ENCODE measurements at places on chromosomes 12 and 14.
A peak's percentile ranks its signal among the peaks of the same experiment; 100 is the strongest.

- peak; percentile 85 for DNase-seq
Measured at GRCh38 chr12:9647825-9648700, 21.4 kb upstream of the CLEC2D start.

GRCh38 chr12:53046655-53047220 lies 3.1 kb upstream of the TNS2 start:
- no peak for DNase-seq

- DNase-seq: no peak
Measured at GRCh38 chr14:104788161-104788818, 7.3 kb downstream of the AKT1 start.

GRCh38 chr12:69843608-69844007 lies 18.6 kb downstream of the MYRFL start:
- DNase-seq: no peak

DNA sequence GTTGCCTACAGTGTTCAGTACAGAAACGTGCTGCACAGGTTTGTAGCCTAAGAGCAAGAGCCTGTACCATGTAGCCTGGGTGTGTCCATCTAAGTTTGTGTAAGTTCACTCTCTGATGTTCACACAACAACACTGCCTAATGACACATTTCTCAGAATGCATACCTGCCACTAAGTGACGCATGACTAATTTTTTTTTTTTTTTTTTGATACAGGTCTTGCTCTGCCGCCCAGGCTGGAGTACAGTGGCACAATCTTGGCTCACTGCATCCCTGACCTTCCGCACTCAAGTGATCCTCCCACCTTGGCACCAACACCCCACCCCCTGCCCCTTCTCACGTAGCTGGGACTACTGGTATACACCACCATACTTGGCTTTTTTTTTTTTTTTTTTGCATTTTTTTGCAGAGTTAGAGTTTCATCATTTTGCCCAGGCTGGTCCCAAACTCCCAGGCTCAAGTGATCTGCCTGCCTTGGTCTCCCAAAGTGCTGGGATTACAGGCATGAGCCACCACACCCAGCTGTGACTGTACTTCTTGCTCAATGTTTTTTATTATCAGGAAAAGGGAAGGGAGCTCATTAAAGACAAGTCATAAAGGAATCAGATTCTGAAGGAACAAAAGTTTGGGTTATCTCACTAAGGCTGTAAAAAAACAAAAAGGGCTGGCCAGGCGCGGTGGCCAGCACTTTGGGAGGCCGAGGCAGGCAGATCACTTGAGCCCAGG lies 10.0 kb upstream of the CDC42BPB start:
- no peak for DNase-seq

DNA sequence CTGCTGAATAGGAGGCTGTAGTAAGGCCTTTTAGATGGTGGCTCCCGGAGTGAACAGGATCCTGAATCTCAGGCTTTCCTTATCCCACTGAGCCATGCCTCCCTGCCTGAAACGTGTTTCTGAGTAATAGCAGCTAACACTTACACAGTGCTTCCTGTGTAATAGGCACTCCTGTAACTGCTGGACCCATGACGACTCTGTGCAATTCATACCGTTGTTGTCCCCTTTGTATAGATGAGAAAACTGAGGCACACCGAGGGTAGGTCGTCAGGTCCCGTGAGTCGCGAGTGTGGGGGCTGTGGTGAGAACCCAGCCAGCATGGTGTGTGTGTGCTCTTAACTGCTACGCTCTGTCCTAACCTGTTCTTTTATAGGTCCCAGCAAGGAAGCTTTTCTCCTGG lies 193.6 kb downstream of the CACNA1C start:
- DNase-seq: no peak

GRCh38 chr12:109744986-109745942 lies 31.6 kb downstream of the FAM222A start:
- no peak for DNase-seq

DNA sequence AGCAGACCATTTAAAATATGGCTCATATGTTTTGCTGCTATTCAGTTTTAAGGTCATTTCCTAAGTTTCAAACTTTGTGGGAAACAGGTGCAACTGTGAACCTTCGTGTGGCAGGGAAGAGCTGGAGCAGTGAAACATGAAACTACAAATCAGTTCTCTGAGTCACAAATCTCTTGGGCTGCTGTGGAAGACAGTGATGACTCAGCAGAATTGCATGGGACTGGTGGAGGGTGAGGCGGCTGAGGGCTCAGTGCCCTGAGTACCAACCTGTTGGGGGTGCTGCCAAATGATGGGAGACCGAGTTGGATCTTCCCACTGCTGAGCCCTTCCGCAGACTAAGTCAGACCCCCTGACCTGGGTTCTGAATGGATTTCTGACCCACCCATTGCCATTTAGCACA lies 8.4 kb upstream of the CALM1 start:
- DNase-seq: no peak

DNA sequence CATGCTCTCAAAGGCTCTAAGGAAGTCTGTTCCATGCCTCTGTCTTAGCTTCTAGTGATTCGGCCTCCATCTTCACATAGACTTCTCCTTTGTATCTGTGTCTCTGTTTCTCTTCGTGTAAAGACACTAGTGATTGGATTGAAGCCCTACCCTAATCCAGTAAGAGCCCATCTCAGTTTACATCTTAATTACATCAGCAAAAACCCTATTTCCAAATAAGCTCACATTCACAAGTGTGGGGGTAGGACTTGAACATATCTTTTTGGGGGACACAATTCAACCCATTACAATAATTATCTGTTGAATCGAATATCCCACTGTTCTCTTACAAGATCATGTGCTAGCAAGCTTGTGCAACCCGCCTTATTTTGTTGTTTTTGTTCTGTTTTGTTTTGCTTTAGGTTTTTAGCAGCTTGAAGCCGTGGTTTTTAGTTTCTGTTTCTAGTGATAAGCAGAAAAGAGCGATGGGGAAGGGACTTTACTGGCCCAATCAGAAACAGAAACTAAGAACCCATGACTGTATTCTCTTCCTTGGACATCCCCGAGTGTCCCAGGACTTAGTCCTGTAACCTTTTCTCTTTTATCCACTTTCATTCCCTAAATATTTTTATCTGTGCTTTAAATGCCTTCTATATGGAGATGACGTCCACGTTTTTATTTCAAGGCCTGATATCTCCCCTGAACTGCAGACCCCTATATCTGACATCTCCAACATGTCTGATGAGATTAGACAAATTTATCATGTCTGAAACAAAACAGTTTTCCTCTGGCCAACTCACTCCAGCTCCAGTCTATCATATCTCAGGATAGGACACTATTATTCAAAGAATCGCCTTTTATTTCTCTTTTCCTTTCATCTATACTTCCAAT lies 353.0 kb downstream of the CCDC91 start:
- no peak for DNase-seq

DNA sequence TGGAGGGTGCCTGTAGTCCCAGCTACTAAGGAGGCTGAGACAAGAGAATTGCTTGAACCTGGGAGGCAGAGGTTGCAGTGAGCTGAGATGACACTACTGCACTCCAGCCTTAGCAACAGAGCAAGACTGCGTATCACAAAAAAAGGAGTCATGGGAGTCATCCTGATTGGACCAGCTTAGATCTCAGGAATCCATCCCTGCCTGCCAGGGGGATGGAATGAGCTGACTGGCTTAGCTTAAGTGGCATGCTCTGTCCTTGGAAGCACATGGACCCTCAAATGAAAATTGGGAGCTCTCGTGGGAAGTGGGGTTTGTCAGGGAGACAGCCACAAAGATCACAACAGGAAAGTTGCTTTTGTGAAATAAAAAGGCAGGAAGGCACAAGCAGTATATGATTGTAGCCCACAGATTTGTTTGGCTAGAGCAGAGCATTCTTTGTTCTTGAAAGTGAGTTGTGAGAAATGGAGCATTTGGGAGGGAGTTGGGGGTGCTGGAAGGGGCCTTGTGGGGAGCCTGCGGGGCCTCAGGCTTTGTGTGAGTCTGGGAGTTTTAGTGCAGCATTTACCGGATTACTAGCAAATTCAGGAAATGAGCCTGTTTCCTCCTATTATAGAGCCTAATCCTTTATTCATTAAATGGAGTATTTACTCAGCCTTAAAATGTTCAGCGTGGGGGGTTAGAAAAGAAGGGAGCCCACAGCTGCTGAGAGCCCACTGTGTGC lies 30.7 kb downstream of the DGLUCY start:
- DNase-seq: no peak

DNA sequence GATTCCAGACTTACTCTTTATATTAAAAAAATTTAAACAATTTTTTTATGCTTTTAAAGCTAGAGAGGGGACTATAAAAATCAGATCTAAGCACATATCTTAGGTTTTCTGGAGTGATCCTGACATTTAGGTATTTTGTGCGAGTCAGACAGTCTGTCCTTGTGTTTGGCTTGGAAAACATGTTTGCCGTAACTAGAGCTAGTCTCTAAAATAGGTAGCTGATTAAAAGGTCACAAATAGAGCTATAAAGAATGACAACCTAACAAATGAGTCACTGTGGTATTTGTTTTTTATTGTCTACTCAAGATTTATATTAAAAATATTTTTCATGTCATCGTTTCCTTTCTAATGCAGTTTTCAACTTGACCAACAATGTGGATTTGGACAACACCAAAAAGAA lies 73.4 kb downstream of the MNAT1 start:
- no peak for DNase-seq

GRCh38 chr12:57280211-57281062 lies 29.4 kb upstream of the STAC3 start:
- no peak for DNase-seq

GRCh38 chr12:14959126-14959440 lies 2.3 kb downstream of the ARHGDIB start:
- DNase-seq: no peak

- no peak for DNase-seq
Measured at GRCh38 chr12:27899151-27899661, 73.3 kb downstream of the PTHLH start.

- no peak for DNase-seq
Measured at GRCh38 chr12:101792046-101792931, 38.5 kb downstream of the GNPTAB start.

- DNase-seq: no peak
Measured at GRCh38 chr12:60119327-60119726, 523.5 kb downstream of the SLC16A7 start.

GRCh38 chr12:2629051-2629450 lies 165.7 kb upstream of the FKBP4 start:
- no peak for DNase-seq

GRCh38 chr14:29906256-29906870 lies 21.3 kb downstream of the PRKD1 start:
- no peak for DNase-seq

DNA sequence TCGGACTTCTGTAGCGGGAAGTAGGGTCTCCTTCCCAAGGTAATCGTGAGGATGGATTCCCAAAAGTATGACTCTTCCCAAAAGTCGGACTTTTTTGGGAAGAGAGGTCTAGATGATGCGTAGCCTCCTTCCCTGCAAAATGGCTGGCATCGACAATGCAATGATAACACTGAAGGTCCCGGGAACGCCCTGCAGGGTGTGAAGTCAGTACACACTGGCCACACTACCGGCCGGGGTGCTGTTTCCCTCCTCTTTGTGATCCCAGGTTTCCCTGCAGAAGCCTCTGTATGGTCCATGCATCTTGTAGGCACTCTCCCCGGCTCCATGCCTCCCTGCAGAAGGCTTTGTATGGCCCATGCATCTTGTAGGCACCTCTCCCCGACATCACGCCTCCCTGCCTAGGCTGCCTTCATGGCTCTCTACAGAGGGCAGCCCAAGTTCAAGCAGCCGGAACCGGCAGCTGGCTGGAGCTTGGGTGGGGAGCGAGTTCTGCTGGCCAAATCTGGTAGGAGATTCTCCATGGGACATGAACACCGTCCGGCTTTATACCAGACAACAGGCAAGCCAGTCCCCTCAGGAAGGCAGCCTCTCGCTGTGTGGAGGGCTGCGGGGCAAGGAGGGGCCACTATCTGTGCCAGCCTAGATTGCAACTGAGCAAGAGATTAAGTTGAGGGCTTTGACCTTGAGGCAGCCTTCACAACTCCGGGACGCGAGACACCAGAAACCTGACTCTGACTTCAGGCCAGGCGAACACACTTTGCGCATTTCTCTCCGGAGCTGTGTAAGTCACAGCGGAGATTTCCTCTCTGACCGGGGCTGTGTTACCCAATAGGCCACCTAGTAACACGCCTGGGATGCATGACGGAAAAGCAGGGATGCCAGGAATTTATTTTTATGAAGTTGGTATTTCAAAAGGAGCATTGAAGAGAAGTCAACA lies 23.5 kb downstream of the FZD10 start:
- DNase-seq: no peak

DNA sequence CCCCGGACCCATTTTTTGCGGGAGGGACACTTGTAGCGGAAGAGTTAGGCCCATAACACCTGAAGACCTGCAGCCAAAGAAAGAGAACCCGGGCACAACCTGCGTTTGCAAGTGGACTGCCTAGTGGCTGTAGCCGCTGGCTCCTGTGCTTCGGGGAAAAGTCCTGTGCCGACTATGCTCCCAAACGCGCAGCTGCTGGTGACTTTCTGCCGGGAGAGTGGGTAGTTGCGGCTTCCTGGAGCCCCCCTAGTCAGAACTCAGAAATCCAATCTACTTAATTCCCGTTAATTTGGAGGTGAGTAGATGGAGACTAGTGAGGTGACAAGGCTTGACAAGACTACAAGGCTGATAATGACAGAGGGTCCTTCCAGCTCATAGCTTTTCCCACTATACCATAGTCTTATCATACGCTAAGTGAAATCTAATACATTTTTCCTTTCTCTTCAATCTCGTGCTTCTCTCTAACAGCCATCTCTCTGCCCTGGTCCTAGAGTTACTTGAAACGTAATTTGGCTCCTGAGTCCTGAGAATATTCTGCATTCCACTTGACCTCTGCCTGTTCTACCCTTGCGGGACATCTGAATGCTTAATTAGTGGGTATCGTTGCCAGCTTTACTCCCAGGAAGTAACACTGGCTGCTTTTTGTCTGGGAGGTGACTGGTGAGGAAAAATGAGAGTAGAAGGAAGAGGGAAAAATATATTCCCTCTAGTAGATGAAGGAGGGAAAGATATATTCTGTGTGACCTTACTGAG lies 556 bp downstream of the MTHFD1 start:
- no peak for DNase-seq

GRCh38 chr12:2265461-2266167 lies 212.8 kb downstream of the CACNA1C start:
- no peak for DNase-seq

GRCh38 chr12:87233671-87234070 lies 795.5 kb downstream of the C12orf50 start:
- DNase-seq: no peak

DNA sequence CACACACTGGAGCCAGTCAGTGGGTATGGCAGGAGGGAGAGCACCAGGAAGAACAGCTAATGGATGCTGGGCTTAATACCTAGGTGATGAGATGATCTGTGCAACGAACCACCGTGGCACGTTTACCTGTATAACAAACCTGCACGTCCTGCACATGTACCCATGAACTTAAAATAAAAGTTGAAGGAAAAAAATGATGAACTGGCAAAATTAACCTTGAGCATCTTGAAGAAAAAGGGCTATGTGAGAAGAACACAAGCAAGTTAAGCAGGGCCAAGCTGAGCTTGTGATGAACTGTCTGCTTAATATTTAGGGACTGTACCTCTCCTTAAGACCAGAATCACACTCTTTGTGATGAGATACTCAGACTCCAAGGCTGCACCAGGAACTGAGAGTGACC lies 70.0 kb downstream of the TTC6 start:
- no peak for DNase-seq
